Stimulated activated CD4-positive, alpha-beta T cell treated with anti-CD3 and anti-CD28 coated beads, Interleukin-12 subunit alpha, Interleukin-12 subunit beta, amount 100 ng/mL, for 48 hours (primary cell): ENCODE measurements at places on chromosomes 7 and 10.
A peak's percentile ranks its signal among the peaks of the same experiment; 100 is the strongest.

- DNase-seq, result no peak
These were observed 1.8 kb downstream of the CYP3A43 start for GRCh38 chr7:99829524-99830160.

GRCh38 chr7:32033006-32033405 is 37.2 kb downstream of the PDE1C start:
- DNase-seq, result no peak

DNA sequence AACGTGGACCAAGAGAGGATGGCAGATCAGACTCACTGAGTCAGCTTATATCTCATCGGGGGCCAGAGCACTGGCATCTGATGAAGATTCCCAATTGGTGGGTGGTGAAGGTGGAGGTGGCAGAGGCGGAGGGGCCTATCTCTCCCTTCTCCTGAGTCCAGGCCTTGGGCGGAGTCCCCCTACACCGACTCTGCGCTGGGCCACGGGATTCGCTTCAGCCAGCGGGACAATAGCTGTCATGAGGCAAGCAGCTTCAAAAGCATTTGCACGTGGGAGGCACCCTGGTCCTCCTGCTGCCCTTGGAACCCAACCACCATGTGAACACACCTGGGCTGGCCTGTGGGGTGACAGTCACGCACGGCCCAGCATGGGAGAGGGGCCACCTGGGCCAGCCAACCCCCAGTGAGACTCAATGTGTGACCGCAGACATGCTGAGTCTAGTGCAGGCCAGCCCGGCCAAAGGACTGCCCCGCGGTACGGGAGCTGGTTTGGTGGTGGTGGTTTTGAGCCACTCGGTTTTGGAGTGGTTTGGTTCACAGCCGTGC is 466.8 kb upstream of the FOXK1 start:
- no peak for DNase-seq

- peak; percentile 21 for DNase-seq
These were observed 2.0 kb upstream of the SFTPA1 start for GRCh38 chr10:79608505-79609375.

DNA sequence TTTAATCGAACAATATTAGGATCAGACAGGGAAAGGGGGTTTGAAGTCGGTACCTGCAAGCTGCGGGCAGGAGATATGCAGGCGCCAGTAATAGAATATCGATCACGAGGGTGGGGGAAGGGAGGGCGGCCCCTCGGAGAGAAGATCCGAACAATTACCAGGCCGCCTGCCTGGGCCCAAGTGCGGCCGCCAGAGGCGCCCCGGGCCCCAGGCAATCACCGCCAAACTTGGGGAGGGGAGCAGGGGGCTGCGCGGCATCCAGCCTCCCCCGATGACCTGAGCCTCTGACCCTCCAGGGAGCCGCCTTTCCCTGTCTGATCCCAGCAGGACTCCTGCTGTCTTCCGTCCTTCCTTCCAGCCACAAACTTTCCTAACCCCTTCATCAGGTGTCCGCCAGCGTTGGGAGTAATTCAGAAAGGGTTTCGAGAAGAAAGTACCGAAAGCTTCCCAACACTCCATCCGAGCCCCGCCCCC is 1.1 kb downstream of the NKX1-2 start:
- no peak for DNase-seq

DNA sequence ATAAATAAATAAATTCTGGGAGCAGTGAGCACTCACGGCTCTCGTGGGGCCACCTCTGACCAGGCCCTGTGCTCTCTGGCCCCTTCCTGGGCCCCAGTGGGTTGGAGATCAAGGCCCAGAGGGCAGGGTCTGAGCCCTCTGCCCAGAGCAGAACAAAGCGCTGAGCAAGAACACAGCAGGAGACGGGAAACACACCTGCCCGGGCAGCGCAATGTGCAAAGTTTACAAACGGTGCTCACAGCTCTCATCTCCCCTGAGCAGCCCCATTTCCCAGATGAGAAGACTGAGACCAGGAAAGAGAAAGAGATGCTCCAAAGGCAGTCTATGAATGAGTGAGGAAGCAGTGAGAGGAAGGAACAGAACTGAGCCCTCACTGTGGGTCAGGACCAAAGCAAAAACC is 3.0 kb downstream of the METTL27 start:
- no peak for DNase-seq

GRCh38 chr10:97607095-97607636 is 17.6 kb downstream of the C10orf62 start:
- DNase-seq, result no peak

DNA sequence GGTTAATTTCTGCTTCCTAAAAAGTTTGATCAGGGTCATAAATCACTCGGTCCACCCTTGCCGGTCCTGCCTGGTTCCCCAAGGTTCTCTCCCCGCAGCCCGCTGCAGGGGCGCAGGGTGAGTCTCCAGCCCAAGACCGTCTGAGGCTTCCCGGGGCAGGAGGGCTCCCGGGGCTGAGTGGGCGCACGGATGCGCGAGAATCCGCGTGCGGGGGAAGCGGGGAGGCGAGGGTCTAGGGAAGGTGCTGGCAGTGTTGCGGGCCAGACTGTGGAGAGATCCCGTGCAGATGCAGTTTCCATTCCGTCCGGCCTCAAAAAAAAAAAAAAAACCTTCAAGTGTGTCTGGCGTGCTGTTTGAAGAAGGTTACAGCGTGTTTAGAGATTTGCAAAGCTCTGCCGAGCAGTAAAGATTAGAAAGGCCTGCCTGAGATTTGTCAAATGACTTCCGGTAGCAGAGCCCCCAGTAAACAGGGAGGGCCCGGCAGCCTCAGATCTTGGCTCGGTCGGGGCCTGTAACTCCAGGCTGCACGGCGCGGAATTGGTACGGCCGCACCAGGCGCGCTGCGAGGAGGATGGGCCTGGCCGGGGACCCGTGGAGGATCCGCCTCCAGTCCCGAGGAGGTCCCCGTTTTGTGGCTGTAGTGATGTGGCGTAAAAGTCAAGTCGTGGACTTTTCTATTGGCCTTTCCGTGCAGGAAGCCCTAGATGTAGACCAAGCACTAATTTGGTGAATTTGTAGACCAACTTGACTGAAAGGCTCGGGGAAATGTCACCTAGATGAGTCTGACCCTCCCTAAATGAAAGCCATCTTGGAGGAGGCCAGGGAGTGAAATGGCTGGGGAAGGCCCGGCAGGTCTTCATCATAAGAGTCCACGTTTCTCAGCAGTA is 293.2 kb upstream of the NFE2L3 start:
- DNase-seq, result no peak

- no peak for DNase-seq
These were observed 15.8 kb downstream of the CPA1 start for GRCh38 chr7:130396109-130396508.

DNA sequence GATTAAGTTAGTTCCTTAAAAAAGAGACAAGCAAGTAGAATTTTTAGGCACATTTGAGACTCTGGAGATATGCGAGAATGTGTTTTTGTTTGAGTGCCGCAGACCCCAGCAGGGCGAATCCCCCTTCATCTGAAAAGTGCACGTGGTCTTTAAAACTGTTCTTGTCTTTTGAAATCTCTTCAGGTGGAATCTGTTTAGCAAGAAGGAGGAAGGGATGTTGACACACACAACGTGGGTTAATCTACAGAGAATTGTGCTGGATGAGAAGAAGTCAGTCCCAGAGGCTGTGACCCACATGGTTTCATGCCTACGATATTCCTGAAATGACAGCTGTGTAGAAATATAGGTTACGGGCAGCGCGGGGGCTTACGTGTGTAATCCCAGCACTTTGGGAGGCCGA is 27.1 kb upstream of the ZFAND2A start:
- no peak for DNase-seq

- no peak for DNase-seq
These were observed 54.8 kb downstream of the PPP1R17 start for GRCh38 chr7:31741852-31742251.
